ENCODE measurements at places on chromosomes 2 and 18. TPM values are rescaled to one million over a fixed set of nuclear protein-coding genes. Genes with fewer than 3 reads are reported as not detected.

DNA sequence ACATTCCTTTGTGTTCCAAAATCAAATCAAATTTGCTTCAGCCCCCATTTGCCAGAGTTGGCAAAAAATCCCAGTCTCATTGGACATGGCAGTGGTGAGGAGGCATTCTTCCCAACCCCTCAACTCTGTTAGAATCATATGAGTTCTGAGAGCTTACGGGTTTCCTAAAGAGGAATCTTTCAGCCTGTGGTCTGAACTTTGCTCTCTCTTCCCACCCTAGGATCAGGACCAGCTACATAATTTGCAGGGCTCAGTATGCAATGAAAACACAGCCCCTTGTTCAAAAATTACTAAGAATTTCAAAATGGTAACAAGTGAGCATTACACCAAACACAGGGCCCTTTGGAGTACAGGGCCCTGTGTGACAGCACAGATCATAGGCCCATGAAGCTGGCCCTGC, 47.1 kb upstream of the RMND5A start:
- no peak for DNase-seq

The OTX1 gene
- total RNA-seq: not detected

DNA sequence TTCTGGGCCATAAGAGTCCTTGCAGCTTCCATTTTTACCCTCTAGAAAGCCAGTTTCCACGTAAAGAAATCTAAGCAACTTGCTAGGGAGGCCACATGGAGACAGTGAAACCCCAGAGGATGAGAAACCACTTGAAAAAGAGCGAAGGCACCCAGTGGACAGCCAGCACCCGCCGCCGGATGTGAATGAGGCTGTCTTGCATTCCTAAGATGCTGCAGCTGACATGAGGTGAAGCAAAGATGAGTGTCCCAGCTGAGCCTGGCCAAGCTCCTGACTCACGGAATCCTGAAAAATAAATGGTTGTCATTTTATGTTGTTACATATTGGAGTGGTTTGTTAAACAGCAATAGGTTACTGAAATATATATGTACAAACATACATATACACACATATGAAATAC, 65.9 kb upstream of the STPG4 start:
- no peak for DNase-seq

GRCh38 chr2:212998626-212999359, 152.6 kb downstream of the IKZF2 start:
- DNase-seq: no peak

- DNase-seq: no peak
Measured at GRCh38 chr2:74552914-74553811, 579 bp downstream of the LOXL3 start.

- no peak for DNase-seq
Measured at GRCh38 chr18:45554389-45554737, 60.9 kb upstream of the SLC14A2 start.

The FBXO48 gene
- total RNA-seq: 1.5 TPM

The RNF152 gene
- 9.6 TPM for total RNA-seq

DNA sequence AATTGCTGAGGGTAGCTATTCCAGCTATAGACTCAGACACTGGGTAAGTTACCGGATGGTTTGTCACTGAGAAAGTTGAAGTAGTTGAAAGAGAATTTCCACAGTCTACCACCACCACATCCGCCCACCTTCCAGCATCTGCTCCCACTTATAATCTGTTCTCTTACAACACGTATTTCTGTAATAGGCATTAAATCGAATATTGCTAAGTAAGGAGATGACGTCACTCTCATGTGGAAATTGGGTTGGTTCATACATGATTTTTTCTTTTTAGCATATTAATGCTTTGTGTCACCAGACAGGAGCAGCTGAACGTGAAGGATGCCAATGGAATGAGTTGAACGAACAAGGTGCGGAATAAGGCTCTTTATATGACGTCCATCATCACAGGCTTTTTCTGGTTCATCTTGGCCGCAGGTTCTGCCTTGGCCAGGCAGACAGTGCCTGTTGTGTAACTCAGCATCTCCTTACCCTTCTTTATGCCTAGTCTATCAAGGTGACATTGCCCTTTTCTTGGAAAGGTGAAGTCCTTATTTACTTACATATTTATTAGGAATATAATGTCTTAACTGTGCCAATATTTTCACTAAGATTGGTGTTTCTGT, 45.9 kb downstream of the THUMPD2 start:
- DNase-seq: no peak

DNA sequence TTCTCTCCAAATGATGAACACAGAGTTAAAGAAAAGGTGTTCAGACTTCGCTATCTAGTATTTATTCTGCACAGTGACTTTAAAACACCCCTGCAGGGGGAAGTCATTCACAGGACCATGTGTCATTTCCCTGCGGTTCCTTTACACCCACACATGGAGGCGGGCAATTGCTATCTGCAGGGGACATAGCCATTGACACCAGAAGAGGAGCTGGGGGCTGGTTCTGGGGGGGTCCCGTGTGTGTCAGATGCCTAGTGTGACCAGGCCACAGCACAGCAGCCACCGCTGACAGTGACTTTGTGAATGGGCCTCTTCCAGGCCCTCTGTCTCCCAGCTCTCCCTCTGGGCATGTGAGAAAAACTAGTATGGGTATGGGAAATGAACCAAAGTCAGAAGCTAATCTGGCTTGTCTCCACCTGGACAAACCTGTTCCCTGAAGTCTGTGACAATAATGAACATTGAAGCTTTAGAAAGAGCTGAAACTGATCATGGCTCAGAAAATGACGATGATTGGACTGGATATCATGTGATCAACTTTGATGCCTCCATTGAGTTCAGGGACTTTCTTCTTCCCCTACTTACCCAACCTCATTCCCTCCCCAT, 7.5 kb upstream of the GBX2 start:
- DNase-seq: peak; percentile 43

DNA sequence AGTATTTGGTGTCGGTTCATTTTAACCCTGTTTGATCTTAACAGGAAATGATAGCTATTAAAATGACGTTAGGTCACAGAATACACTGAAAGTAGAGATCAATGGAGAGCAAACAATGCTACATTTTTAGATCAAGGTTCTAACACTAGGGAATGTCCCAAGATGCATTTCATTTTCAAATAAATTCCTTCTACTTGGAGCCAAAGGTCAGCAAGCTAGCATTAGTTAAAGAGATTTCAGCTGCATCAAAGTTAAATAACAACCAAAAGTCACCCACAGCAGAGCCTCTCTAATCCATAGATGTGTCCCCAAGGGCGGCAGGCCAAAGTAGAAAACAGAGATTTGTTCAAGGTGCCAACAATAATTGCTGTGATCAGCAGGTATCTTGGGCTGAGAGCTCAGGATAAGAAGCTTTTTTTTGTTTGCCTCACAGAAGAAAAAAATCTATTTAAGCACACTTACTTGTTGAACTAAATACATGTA, 1233.6 kb upstream of the TMEFF2 start:
- DNase-seq: no peak

DNA sequence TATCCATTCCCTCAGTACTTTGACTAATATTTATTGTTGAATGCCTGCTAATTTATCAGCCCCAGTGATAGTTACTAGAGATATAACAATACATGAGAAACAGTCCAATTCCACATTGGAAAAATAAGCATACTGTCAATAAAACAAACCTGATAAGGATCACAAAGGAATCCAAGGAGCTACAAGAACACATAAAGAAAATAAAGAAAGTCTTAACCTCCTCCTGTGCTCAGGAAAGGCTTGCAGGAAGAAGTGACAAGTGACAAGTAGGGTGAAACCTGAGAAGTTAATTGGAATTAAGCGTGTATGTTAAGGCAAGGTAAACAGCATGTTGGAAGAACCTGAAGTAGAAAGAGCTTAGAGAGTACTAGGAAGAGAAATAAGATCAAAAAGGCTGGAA, 20.3 kb upstream of the ASNSD1 start:
- no peak for DNase-seq

DNA sequence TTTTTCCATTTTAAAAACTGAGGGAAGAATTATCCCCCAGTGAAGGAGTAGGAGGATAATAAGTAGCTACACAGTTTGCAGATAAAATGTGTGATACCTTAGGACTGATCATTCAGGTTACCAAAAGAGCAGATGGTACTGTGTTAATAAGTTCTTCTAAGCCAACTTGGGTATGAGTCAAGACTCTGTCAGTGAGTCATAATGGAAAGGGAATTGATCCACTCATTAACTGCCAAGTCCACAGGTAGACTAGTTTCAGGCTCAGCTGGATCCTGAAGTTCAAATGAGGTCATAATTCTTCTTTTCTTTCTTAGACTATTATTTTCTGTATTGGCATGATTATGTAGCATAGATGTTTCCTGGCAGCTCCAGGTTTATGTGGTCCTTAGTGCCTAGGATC, 142.4 kb upstream of the ALPP start:
- DNase-seq: no peak

DNA sequence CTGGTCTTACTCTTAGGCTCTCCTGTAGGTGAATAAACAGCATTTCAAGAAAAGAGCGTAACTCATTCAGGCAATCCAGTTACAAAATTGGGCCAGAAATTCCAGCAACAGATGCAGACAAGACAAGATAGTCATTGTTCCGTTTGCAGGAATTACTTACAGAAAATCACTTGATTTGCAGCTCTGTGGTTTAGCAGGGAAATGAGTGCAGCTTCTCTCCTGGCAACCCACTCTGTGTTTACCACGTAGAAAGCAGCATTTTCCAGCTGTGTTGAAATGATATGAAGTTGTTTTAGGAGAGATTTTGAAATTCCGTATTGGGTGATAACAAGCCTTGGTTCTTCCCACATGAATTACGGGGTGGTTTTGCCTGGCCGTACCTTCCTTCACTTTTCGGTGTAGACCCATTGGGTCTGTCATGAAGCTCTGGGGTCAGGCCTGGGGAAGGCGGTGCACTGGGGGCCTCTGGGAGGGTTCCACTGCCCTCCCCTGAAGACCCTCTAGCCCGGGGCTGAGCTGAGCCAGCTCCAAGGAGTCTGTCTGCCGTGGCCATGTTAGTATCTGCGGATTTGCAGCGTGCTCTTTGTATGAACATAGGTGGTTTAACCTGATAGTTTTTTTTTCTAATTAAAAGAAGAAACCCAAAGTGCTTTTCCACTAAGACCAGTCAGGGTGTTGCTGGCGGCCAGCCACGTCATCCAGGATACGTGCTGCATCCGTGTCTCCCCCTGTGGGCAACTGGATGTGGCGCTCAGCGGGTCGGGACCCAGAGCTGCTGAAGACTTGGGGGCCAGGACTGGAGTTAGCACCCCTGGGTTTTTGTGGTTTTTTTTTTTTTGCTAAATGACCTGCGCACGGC, 58.9 kb upstream of the KCNG2 start:
- no peak for DNase-seq

The MYO7B gene
- 2.1 TPM for total RNA-seq

DNA sequence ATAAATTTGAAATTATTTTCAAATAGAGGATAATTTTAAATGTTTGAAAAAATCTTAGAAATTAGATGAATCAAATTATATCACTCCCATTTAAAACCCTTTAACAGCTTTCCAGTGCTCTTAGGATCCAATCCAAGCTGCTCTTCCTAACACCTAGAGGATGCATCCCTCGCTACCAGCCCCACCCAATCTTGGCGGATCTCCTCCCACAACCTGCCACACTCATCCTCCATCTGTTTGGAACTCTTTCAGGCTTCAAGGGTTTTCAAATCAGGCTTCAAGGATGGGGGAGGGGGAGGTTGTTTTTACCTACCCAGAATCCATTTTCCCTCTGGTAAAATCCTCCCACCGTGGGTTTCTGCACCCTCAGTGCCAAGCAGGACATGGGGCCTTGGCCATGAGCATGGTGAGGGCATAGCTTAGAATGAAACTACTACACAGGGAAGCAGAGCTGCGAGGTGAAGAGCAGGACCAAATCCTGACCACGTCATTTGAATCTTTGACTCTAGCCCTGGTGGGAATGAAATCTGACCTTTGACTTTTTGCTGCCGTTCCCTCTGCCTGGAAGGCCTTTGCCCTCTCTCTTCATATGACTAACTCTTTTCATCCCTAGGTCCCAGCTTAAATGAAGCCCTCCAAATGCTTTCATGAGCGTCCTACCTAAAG, 113.0 kb upstream of the MAPRE2 start:
- DNase-seq: no peak

DNA sequence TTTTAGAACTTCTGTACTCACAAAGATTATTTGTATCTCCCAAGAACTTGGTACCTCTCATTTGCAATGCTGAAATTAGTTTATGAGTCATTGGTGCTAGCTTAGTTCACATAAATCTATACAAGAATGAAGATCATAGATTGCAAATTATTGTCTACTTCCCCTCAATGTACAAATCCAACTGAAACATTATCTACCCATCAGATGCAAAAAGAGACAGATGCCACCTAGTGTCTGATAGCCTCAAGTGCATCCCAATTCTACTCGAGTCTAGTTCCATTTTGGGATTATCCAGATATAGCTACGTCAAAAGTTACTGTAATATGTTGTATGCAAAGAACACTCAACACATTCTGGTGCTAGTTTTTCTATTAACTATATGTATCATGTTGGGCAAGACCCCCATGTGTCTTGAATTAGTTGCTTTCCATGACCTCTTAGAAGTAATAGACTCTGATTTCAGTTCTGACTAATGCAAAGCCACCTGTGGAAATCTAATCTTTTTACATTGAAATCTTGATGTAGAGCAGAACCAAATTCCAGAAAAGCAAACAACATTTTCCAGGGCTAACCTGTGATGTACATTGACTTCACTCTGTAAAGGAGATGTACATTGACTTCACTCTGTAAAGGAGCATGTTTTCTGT, 210.0 kb downstream of the RBM43 start:
- no peak for DNase-seq

The IL1RL1 gene
- 32.4 TPM for total RNA-seq

DNA sequence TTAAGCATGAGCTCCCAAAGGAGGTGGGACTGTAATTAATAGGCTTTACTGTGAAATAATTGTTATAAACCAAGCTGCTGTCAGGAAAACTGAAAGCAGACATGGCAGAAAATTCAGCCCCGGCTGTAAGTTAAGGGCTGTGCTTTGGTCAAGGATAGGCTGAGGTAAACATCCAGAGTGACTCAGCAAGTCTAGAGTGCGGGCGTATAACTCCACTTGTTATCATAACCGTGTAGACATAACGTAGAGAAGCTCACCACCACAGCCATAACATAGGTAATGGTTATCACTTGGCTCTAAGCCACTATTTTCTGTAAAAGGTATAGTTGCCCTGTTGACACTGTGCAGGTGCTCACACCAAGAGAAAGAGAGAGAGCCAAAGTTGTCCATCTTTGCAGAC, 316.8 kb downstream of the DCDC2C start:
- no peak for DNase-seq

Data from mesenteric fat pad (tissue), 1 donor.